ENCODE measurements at places on chromosomes 6 and 20. TPM values are rescaled to one million over a fixed set of nuclear protein-coding genes. Genes with fewer than 3 reads are reported as not detected.

The MYMX gene
- not detected for total RNA-seq

DNA sequence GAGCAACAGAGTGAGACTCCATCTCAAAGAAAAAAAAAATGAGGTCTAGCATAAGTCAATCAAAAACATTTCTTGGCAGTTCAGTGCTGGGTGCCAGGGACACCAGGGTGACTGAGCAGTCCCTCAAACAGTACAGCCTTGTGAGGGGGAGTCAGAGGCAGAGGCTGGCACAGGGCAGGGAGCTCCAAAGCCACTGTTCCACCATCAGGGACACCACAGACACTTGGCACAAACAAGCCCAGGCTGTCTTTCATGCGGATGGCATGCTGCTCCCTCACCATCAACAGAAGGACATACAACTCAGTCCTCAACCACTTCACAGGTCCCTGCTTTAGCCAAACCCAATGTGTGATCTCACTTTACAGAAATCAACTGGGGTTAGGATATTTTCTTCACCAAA, 36.0 kb upstream of the GRM4 start:
- no peak for DNase-seq

DNA sequence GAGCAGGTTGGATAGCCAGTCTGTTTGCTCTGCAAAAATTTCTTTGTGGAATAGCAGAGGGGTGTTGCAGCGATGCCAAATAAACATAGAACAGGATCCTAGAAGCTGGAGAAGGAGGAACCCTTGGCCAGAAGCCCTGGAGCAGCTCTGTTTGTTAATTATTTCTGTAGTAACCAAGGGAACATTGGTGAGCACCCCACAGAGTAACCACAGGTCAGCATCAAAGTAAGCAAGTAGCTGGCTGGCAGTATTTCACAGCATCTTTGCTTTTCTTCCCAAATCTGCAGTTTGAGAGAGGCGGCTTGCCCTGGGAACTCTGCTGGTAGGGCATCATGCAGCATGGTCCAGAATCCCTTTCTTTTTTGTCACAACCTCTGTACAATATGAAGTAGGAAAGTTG, 12.7 kb upstream of the APMAP start:
- peak; percentile 42 for DNase-seq

DNA sequence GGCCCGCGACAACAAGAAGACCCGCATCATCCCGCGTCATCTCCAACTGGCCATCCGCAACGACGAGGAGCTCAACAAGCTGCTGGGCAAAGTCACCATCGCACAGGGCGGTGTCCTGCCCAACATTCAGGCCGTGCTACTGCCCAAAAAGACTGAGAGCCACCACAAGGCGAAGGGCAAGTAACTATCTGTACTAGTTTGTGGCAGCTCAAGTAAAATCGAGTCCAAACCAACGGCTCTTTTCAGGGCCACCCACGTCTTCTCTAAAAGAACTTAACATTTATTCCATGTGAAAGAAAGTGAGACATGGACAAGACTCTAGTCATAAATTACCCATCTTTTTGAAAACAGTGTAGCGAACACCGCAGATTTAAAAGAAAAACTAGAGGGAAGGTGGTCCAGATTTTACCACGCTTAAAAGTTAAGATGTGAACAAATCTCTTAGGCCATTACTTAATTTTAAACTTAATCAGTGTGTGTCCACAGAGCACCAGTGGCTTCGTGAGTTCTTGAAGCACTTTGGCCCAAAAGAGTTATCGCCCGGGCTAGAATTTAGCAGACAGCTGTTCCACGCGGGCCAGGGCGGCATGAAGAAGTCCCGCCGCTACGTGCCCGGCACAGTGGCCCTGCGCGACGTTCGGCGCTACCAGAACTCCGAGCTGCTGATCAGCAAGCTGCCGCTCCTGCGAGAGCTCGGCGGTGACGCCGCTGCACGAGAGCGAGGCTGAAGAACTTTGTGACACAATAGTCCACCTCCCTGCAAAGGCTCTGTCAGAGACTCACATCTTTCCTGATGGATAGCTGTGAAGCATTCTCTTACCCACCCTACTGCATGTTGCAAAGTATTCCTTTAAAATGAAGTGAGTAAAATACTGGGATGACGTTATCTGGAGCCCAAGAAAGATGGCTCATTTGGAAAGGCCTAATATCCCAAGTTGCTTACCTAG, 113.9 kb upstream of the PRSS16 start:
- DNase-seq: peak; percentile 91

DNA sequence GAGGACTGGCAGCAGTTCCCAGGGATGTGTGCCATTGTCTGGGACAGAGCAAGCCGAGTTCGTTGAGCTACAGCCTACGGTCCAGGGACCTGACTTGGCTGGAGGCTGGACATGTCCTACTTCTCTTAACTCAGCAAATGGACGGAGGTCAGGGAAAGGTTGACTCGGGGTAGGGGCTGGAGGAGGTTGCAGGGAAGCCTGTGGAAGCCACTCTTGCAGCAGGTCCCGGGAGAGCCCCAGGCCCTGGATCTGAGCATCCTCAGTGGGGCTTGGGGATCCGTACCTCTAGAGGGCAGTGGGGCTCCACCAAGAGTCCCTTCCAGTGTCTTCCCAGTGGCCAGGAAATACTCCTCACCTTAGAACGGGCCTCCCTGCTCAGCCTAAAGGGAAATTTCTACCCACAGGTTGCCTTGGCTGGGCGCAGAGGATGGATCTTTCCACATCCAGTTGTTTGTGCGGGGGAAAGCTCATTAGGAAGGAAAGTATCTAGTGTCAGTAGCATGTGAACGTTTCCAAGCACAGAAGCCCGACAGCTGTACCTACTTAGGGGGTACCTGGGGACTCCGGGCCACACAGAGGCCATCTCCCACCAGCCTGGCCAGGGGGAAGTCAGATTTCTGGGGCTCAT, 170.2 kb downstream of the NFATC2 start:
- peak; percentile 88 for DNase-seq

DNA sequence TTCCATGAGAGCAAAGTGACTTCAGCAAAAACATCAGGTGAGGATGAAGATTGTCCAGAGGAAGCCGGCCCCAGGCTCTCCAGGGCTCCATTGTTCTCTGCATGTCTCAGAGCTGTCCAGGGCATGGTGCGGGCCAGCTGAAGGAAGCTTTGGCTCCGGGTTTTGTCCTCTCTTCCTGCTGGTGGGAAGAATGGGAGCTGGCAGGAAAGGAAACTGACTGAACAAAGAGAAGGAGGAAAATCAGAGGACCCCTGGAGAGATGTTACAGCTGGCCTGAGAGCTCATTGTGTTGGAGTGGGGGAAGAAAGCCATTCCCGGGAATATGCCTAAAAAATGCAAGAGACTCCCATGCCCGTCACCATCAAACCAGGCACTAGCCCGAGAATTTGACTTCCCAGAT, 27.1 kb downstream of the PRND start:
- peak; percentile 19 for DNase-seq

GRCh38 chr20:51800060-51800871, 2.1 kb downstream of the SALL4 start:
- peak; percentile 94 for DNase-seq

All from osteocyte (in vitro differentiated cells).